ENCODE measurements at places on chromosomes 7 and 10.
A peak's percentile ranks its signal among the peaks of the same experiment; 100 is the strongest.

DNA sequence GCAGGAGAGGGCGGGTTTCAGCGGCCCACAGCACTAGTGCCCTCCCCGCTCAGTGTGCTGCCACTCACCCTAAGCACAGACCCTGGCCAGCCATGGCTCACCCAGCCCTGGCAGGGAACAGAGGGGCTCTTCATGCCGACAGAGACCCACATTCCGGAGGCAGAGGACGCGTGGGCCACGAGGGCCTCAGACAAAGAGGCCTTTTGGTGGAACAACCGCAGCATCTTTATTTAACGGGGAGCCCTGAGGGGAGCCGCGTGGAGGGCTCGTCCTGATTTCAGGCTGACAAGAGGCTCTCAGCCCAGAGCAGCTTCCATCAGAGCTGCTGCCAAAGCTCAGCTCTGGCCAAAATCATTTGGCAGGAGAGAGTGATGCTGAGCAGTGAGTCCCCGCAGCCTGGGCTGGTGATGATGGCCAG is 127.8 kb downstream of the SH3PXD2A start:
- DNase-seq, result no peak

DNA sequence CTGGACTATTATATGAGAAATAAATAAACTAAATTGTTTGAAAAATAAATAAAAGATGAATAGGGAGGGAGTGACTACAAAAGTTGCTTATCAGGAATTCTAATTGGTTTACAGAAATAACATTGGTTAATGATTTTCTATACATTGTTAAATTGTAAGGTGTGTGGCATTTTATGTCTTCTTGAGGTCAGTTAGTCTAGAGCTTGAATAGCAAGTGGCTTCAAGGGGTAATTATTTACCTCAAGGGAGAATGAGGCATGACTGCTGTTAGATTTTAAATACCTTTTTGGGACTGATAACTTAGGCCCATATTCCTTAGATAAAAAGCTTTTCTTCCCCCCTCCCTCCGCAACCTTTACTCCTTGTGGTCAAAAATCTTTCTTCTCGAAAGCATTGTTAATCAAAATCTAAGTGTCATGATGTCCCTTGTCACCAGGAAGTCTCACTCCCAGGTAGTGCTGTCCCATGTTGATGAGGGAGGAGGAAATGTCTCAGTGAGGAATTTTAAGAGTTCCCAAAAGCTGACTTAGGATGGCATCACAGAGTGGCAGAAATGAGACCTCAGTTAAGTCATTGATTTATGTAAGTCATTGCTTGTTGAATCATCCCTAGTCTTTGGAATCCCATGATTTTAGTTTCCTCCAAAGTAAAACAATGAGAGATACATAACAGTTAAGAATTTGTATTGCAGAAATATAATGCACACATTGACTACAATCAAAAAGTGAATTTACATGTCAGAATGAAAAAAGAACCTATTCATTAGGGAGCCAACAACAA is 71.5 kb downstream of the MAPK8 start:
- DNase-seq, result no peak

- no peak for DNase-seq
Observed at GRCh38 chr7:123905714-123906113, 19.3 kb upstream of the SPAM1 start.

GRCh38 chr7:39582536-39582935 is 16.3 kb downstream of the YAE1 start:
- no peak for DNase-seq

GRCh38 chr10:68829952-68830351 is 2.6 kb downstream of the STOX1 start:
- no peak for DNase-seq

DNA sequence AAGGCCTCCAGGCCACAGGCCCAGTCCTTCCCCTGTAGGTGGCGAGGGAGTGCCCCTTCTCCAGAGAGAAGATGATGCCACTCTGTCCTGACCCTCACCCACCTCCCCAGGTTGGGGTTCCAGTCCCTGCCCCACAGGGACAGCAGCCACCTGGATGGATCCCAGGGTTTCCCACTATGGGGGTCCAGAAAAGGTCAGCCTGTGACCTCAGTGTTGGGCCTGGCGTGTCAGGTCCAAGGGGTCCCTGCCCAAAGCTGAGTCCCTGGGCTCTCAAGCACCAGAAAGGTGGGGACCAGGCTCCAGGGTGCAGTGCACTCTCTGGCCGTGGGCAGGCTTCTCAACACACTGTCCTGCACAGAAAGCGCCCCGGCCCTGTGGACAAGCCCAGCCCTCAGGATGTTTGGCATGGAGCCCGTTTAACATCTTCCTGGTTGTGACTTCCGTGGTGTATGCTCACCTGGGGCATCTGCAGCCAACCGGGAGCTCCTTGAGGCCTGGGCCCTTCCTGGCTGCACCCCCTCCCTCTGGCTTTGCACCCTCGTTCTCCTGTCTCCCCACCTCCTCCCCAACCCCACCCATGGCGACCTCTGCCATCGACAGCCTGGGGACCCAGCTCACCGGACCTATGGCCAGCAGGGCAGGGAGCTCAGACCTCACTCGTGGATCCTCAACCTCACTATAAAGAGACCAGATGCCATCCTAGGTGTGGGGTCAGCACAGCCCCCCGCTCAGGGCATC is 58.3 kb upstream of the PPP2R2D start:
- no peak for DNase-seq

GRCh38 chr10:133306941-133307379 is 1.7 kb downstream of the TUBGCP2 start:
- DNase-seq, result no peak

GRCh38 chr10:23974746-23975272 is 234.1 kb upstream of the KIAA1217 start:
- no peak for DNase-seq

- no peak for DNase-seq
Observed at GRCh38 chr10:128297709-128298378, 171.6 kb upstream of the MKI67 start.

GRCh38 chr10:77718957-77719356 is 81.3 kb upstream of the KCNMA1 start:
- DNase-seq, result no peak

- DNase-seq, result no peak
Observed at GRCh38 chr10:49645871-49646870, 32.3 kb downstream of the CHAT start.

GRCh38 chr10:35606430-35606829 is 1.3 kb downstream of the GJD4 start:
- no peak for DNase-seq

- DNase-seq, result no peak
Observed at GRCh38 chr10:110056822-110057221, 49.0 kb downstream of the ADD3 start.

- DNase-seq, result no peak
Observed at GRCh38 chr7:26275213-26275612, 16.4 kb upstream of the SNX10 start.

DNA sequence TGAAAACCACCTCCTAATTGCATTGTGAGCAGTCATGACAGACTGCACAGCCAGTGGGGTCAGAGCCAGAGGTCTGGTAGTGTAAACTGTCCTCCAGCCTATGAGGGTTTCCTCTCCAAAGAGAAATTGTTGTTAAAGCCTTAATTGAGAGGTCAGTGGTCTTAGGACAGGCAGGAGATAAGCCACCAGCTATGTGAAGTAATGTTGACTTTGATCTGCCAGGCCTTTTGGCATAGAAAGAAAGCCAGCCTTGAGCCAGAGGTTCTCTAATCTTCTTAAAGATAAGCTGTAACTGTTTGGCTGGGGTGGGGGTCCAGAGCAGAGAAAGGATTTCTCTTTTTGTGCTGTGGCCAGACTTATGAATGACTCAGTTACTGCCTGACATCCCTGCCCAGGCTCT is 248.4 kb downstream of the WDR11 start:
- DNase-seq, result no peak

DNA sequence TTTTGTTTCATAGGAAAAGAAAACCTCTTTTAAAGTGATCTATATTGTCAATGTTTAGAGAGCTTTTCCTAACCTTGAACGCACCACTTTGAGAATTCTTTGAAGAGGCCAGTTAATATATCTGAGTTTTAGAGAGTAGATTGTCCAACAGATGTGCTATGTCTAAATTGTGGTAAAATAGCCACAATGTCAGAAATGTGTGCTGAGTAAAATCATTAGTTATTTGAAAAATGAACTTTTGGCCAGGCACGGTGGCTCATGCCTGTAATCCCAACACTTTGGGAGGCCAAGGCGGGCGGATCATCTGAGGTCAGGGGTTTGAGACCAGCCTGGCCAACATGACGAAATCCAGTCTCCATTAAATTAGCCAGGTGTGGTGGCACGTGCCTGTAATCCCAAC is 61.6 kb upstream of the KIAA1217 start:
- DNase-seq, result no peak

GRCh38 chr7:49805371-49806007 is 32.1 kb downstream of the VWC2 start:
- DNase-seq, result no peak

DNA sequence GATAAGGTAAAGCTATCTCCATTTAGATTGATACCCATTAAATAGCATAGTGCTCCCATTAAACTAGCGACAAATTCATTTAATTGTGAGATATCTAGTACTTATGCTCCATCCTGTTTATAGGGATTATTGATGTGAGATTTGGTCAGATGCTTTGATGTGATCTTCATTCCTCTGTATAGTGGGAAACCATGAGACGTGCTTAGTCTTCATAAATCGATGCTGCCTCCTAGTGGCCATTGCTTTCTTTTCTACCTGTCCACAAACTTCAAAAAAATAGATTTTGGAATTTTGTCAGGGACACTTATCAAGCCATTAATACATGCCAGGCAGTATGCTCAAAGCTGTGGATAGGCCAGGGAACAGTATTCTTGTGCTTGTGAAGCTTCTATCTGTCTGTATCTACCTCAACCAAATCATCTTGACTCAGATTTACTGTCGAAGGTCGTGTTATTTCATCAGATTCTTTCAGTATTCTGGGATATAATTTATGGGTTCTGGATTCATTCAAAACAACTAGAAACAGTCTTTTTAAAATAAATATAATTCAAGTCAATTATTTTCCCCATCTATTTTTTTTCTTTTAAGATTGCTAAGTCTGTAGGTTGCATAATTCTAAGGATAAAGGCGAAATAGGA is 12.0 kb downstream of the LSM8 start:
- peak; percentile 67 for DNase-seq

DNA sequence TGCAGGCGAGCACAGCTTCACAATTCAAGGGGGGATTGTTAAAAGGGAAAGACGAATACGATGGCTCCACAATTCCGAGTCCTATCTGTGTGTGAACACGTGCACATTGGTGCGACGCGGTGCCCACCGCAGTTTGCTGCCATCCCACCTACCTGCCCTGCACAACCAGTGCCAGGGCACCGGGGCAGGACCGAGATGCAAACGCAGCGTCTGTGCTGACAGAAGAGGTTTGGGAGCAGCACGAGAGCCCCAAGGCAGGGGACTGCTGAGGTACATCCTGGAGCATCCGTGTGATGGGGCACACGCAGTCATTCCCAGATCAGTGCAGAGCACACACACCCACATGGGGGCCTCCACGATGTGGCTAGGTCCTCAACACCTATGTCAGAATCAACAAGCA is 221.3 kb downstream of the DNAJB6 start:
- no peak for DNase-seq

DNA sequence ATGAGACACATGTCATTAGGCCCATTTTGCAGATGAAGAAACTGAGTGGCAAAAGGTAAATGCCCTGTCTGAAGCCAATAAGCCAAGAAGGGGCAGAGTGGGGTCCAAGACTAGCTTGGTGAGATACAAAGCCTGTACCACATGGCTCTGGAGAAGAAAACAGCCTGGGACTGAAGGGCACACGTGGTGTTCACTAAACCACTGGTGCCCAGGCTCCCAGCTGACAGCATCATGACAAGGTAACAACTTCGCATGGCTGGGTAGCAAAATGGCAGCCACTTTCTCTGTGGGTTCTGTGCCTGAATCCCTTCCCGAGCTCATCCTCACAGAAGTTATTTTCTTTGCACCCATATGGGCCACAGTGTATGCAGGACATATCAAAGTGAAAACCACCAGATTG is 229.6 kb downstream of the RAB11FIP2 start:
- no peak for DNase-seq

GRCh38 chr10:17984056-17984455 is 32.3 kb downstream of the SLC39A12 start:
- no peak for DNase-seq
